ENCODE measurements at places on chromosomes 16 and 17.
A peak's percentile ranks its signal among the peaks of the same experiment; 100 is the strongest.

- no peak for DNase-seq
Observed at GRCh38 chr17:79224903-79225302, 150.3 kb downstream of the ENGASE start.

DNA sequence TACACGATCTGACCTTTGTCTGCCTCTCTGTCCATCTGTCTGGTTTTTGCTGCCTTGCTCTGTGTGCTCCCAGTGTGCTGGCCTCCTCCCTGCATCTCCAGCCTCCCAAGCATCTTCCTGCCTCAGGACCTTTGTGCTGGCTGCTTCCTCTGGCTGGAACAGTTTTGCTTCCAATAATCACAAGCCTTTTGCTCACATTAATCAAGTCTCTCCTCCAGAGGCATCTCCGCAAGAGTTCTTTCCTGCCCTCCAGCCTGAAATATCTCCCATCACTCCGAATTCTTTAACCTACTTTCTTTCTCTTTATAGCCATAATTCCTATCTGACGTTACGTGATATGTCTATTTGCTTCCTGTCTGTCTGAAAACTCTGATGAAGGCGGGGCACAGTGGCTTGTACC is 267.1 kb downstream of the ABCC12 start:
- no peak for DNase-seq

DNA sequence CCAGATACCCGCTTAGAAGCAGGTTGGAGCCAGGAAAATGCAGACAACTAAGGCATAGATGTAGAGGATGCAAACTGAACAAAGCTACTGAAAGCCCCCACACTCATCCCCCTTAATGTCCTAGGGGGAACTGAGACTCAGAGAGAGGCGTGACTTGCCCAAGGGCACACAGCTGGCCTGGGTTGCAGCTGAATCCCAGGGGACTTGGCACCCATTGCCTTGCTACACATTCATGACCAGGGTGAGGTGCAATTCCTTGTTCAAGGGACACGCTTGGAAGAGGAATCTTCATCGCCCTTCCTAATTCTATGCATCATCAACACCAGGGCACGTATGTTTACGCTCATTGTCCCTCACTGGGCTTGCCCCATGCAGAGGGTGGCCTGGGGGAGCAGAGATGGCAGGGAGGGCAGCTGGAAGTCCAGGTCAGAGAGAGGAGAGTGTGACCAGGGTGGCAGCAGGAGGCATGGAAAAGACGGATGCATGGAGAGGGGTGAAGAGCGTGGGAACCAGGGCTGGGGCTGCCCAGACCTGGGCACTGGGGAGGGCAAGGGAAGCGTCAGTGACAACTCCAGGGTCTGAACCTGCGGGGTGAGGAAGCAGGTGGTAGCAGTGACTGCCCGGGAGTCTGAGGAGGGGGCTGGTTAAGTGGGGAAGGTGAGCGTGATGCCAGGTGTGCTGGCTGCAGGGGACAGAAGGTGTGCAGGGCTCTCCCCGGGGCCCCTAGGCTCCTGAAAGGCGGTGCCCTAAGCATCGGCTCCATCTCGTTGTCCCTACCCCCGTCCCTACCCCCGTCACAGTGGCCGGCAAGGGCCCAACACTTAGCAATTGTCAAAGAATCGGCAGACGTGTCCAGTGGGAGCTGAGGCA is 267.1 kb upstream of the TNRC6C start:
- DNase-seq = no peak

GRCh38 chr17:56870081-56870651 is 36.2 kb downstream of the DGKE start:
- DNase-seq = no peak

- no peak for DNase-seq
Observed at GRCh38 chr17:57609878-57610270, 135.2 kb downstream of the CCDC182 start.

DNA sequence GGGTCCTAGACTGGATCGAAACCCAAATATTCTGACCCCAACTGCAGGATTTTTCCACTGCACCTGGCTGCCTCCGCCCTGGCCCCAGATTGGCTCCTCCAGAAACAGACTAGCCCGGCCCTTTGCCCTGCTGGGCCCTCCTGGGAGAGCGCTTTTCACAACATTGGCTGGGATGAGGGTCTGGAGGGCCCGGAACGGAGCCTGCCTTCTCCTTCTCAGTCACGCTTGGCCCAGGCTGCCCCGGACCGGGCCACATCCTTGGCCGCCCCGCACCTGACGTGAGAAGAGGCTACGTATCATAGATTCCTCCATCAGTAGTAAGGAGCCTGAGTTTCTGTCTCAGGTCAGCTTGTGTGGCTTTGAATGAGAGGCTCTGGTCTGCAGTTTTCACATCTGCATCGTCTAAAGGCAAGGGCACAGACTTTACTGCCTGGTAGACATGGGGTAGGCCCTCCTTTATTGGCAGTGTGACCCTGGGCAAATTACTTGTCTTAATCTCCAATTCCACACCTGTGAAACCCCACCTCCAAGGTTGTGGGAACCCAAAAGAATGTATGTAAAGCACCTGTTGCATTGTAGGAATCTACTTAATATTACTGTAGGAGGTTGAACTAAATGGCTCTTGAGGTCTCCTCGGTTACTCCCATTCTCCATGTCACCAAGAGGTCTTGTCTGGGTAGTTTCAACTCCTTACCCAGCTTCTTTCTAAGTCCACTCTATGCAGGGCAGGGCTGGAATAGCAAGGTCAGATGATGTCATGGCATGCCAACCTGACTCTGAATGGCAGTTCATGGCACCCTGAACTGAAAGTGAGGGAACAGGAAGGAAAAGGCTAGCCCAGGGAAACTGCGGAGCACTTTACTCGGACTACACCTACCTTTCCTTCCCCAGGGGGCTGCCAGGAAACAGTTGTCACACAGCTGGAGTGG is 661 bp downstream of the LRRC3C start:
- DNase-seq = no peak

- DNase-seq = peak; percentile 84
Observed at GRCh38 chr16:68778551-68779231, 41.6 kb downstream of the CDH1 start.

Measured in iPS DF 19.7 (cell line).